ENCODE measurements at places on chromosomes 1 and 21. TPM values are rescaled to one million over a fixed set of nuclear protein-coding genes. Genes with fewer than 3 reads are reported as not detected.

DNA sequence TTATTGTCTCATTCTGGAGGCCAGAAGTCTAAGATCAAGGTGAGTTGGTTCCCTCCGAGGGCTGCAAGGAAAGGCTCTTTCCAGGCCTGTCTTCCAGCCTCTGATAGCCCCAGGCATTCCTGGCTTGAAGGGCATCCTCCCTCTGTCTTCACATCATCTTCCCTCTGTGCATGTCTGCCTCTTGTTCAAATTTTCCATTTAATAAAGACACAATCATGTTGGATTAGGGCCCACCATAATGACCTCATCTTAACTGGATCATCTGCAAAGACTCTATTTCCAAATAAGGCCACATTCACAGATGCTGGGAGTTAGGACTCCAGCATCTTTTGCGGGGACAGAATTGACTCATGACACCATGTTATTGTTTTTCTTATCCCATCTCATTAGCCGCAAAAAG, 24.5 kb downstream of the HUNK start:
- DNase-seq: no peak
- no peaks in the 10 kb centered on the region for H3K36me3 ChIP-seq
- H3K4me1 ChIP-seq: peaks cover 3% of the 10 kb centered on the region
- no peak overlapping the region for H3K4me3 ChIP-seq
- H3K27ac ChIP-seq: no peak overlapping the region

GRCh38 chr1:36476945-36477344, 5.8 kb downstream of the CSF3R start:
- DNase-seq: no peak
- peaks cover 7% of the 10 kb centered on the region for H3K27me3 ChIP-seq
- H3K4me1 ChIP-seq: peaks cover 11% of the 10 kb centered on the region
- no peak overlapping the region for H3K4me3 ChIP-seq
- H3K36me3 ChIP-seq: no peaks in the 10 kb centered on the region
- H3K27ac ChIP-seq: no peak overlapping the region

The USH2A gene
- not detected for total RNA-seq

The FAM110D gene
- not detected for total RNA-seq

GRCh38 chr21:15826908-15827601, 97.3 kb downstream of the USP25 start:
- peaks cover 36% of the 10 kb centered on the region for H3K4me1 ChIP-seq
- H3K36me3 ChIP-seq: peaks cover 47% of the 10 kb centered on the region
- no peaks in the 10 kb centered on the region for H3K27me3 ChIP-seq
- H3K27ac ChIP-seq: no peak overlapping the region

- H3K4me1 ChIP-seq: no peaks in the 10 kb centered on the region
- no peak overlapping the region for H3K27ac ChIP-seq
- H3K27me3 ChIP-seq: peaks cover 3% of the 10 kb centered on the region
- no peak overlapping the region for H3K4me3 ChIP-seq
- no peaks in the 10 kb centered on the region for H3K36me3 ChIP-seq
- no peak for DNase-seq
Observed at GRCh38 chr1:85397490-85398032, 67.4 kb downstream of the DDAH1 start.

GRCh38 chr1:227453631-227454355, 109.6 kb upstream of the ZNF678 start:
- DNase-seq: no peak
- no peaks in the 10 kb centered on the region for H3K36me3 ChIP-seq
- H3K27ac ChIP-seq: no peak overlapping the region
- no peaks in the 10 kb centered on the region for H3K4me1 ChIP-seq

- H3K27me3 ChIP-seq: no peaks in the 10 kb centered on the region
- DNase-seq: no peak
- H3K36me3 ChIP-seq: peaks cover 63% of the 10 kb centered on the region
- H3K27ac ChIP-seq: no peak overlapping the region
Observed at GRCh38 chr21:46317710-46318463, 5.8 kb downstream of the C21orf58 start.

- H3K36me3 ChIP-seq: no peaks in the 10 kb centered on the region
- H3K4me3 ChIP-seq: no peak overlapping the region
- DNase-seq: no peak
Observed at GRCh38 chr1:41363591-41364320, 2.5 kb downstream of the FOXO6 start.

The LRRIQ3 gene
- total RNA-seq: 0.37 TPM

- H3K4me1 ChIP-seq: peaks cover 13% of the 10 kb centered on the region
- H3K36me3 ChIP-seq: no peaks in the 10 kb centered on the region
- no peaks in the 10 kb centered on the region for H3K27me3 ChIP-seq
Observed at GRCh38 chr1:66397192-66397591, 136.8 kb upstream of the SGIP1 start.

The CDC20 gene
- total RNA-seq: 214 TPM

The SLC35D1 gene
- 11.2 TPM for total RNA-seq

DNA sequence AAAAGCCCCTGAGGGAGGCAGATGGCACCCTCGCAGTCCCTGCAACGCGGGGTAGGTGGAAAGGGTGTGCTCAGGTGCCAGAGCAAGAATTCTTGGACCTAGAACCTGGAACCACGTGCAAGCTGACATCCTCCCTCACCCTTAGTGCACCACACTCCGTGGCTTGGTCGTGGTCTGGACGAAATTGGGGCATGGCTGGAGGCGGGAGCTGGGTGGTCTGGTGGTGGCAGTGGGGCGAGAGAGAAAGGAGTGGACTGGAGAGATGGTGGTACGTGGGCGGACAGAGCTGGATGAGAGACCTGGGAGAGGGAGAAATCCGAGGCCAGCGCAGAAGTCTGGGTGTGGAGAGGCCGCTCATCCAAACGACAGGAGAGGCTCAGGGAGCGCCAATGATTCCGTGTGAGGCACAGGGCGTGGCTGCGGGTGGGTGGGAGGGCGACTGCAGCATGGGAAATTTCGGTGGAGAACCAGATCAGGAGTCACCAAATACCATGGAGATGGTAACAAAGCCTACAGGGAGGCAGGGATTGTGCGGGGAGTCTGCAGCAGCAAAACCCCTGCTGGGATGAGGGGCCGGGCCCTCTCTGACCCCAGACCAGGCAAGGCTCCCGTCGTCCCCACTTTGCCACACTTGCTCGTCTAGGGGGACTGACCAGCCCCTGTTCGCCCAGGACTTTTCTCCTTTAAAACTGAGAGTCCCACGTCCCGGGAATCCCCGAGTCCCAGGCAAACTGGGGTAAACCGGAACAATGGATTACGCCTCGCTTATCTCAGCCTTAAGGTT, 31.9 kb downstream of the CDCP2 start:
- H3K4me1 ChIP-seq: peaks cover 6% of the 10 kb centered on the region
- H3K27me3 ChIP-seq: peaks cover 5% of the 10 kb centered on the region
- H3K36me3 ChIP-seq: no peaks in the 10 kb centered on the region
- no peak for DNase-seq
- no peak overlapping the region for H3K4me3 ChIP-seq

DNA sequence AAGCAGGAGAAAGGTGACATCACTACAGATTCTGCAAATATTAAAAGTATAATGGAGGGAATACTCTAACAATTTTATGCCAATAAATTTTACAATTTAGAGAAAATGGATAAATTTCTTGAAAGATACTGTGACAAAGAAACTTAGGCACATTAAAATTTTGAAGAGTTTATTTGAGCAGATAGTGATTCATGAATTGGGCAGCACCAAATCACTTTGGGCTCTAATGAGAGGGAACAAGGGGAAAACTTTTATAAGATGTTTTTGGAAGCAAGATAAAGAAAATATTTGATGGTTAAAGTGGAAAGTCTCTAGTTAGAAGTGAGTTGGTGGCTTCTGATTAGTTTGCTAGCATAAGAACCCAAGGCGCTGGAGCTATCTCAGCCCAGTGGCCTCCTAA, 55.2 kb upstream of the FMN2 start:
- no peaks in the 10 kb centered on the region for H3K36me3 ChIP-seq
- no peaks in the 10 kb centered on the region for H3K4me1 ChIP-seq
- DNase-seq: no peak
- H3K27ac ChIP-seq: no peak overlapping the region
- no peaks in the 10 kb centered on the region for H3K27me3 ChIP-seq
- H3K4me3 ChIP-seq: no peak overlapping the region

- no peak for DNase-seq
- no peak overlapping the region for H3K27ac ChIP-seq
- no peak overlapping the region for H3K4me3 ChIP-seq
- H3K36me3 ChIP-seq: no peaks in the 10 kb centered on the region
- peaks cover 52% of the 10 kb centered on the region for H3K27me3 ChIP-seq
Observed at GRCh38 chr1:156368157-156368658, 803 bp upstream of the RHBG start.

- no peak overlapping the region for H3K27ac ChIP-seq
- no peaks in the 10 kb centered on the region for H3K4me1 ChIP-seq
- no peak for DNase-seq
- no peaks in the 10 kb centered on the region for H3K27me3 ChIP-seq
Observed at GRCh38 chr1:102529446-102529845, 532.7 kb upstream of the OLFM3 start.

The MDM4 gene
- 72.4 TPM for total RNA-seq

DNA sequence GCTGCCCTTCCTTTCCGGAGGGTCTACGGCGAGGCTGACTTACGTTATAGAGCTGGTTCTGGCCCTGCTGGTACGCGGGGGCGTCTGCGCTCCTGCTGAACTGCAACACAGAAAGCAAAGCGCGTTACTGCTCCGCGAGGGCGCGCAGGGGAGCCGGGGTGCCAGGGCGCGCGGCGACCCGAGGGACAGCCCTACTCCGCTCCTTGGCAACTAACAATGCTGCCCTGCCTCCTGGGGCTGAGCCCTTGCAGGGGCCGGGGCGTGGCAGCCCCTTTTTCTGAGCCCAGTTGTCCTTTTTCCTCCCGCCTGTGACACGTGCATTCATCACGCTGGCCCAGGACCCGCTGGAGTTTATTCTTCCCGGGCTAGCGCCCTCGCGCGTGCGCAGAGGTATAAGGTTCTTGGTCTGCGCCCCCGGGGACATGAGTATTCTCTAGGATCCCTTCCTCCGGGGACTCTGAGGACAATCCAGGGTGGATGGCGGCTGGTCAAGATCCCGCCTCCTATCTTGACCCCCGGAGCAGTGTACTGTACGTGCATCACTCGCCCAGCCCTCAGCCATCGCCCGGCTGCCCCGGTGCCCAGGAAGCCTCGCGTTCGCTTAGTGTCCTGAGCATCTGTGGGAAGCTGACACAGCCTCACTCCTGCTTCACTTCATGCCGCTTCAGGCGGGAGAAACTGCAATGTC, 78.9 kb downstream of the CD247 start:
- H3K27ac ChIP-seq: peak overlapping the region; percentile 96
- H3K36me3 ChIP-seq: peaks cover 79% of the 10 kb centered on the region
- H3K4me1 ChIP-seq: peaks cover 93% of the 10 kb centered on the region
- peak; percentile 23 for DNase-seq
- H3K27me3 ChIP-seq: no peaks in the 10 kb centered on the region

DNA sequence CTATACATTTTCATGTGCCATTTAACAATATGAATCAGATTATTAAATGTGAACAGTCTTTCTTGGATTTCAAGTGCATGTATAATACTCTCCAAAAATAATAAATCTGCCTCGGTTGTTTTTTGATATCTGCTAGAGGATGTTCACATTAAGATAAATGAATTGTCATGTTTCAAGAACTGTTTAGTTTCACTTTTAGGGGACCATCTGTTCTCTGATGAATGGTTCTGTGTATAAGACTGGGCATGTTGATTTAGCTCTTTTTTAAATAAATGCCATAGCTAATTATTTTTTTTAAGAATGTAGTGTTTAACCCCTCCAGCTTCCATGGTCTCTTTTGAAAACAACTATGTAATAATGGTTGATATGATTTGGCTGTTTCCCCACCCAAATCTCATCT, 1245.1 kb upstream of the ADGRL4 start:
- H3K4me1 ChIP-seq: no peaks in the 10 kb centered on the region
- H3K4me3 ChIP-seq: no peak overlapping the region
- no peaks in the 10 kb centered on the region for H3K27me3 ChIP-seq
- H3K27ac ChIP-seq: no peak overlapping the region

GRCh38 chr1:202725526-202725925, 15.3 kb upstream of the SYT2 start:
- H3K4me3 ChIP-seq: no peak overlapping the region
- H3K27me3 ChIP-seq: no peaks in the 10 kb centered on the region
- no peak for DNase-seq
- peaks cover 28% of the 10 kb centered on the region for H3K36me3 ChIP-seq
- no peak overlapping the region for H3K27ac ChIP-seq
